CD4-positive, CD25-positive, alpha-beta regulatory T cell (primary cell): ENCODE measurements at places on chromosomes 7 and 10. TPM values are rescaled to one million over a fixed set of nuclear protein-coding genes. Genes with fewer than 3 reads are reported as not detected.

GRCh38 chr10:132166216-132166950, 20.4 kb upstream of the DPYSL4 start:
- no peak overlapping the region for H3K4me3 ChIP-seq
- no peaks in the 10 kb centered on the region for H3K27me3 ChIP-seq
- H3K4me1 ChIP-seq, result peaks cover 13% of the 10 kb centered on the region
- no peaks in the 10 kb centered on the region for H3K36me3 ChIP-seq

DNA sequence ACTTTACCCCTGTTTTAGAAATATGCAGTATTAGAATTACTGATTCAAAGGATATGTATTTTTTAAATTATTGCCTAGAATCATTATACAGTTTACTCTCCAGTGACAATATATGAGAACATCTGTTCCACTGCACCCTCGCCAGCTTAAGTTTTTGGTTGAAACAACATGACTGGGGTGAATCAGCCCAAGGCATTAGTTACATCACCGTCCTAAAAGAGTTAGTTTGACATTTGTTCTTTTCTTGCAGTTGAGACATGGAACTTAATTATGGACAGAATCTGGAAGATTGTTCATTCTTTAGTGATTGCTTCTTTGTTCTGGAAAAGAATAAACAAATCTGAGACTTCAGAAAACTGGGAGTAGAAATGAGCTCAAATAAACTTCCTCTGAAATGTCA, 167.3 kb upstream of the DKK1 start:
- no peak overlapping the region for H3K4me3 ChIP-seq
- no peaks in the 10 kb centered on the region for H3K27me3 ChIP-seq
- H3K4me1 ChIP-seq, result no peaks in the 10 kb centered on the region
- H3K27ac ChIP-seq, result no peak overlapping the region

- no peaks in the 10 kb centered on the region for H3K4me1 ChIP-seq
- H3K27ac ChIP-seq, result no peak overlapping the region
- DNase-seq, result no peak
These were observed 260.5 kb upstream of the AOAH start for GRCh38 chr7:36984710-36985312.

Gene ORAI2
- 14.6 TPM for total RNA-seq

Gene C10orf88
- 9.2 TPM for total RNA-seq

DNA sequence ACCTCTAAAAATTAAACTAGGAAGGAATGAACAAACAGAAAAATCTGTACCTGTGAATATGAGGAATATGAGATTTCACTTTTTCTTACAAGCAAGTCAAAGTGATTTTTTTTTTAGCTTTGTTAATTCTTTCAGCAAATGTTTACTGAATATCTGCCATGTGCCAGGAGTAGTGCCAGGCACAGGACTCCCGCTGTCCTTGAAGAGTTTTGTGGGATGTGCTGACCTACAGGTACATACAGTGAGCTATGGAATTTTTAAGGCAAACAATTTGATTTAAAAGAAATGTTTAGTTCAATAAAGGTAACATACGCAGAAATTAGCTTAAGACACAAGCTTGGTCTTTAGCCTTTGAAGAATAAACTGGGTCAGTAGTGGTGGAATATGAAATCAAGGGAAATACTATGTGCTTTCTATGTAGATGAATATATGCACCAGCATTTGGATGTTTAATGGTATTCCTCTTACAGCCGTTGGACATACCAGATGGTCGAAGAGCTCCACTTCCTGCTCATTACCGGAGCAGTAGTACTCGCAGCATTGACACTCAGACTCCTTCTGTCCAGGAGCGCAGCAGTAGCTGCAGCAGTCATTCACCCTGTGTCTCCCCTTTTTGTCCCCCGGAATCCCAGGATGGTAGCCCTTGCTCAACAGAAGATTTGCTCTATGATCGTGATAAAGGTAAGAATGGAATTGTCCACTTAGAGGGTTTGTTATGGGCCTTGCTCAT, 102.0 kb downstream of the GLCCI1 start:
- no peak for DNase-seq
- H3K27ac ChIP-seq, result no peak overlapping the region
- peaks cover 47% of the 10 kb centered on the region for H3K36me3 ChIP-seq
- H3K27me3 ChIP-seq, result no peaks in the 10 kb centered on the region
- peaks cover 12% of the 10 kb centered on the region for H3K4me1 ChIP-seq
- no peak overlapping the region for H3K4me3 ChIP-seq

Gene SEC31B
- total RNA-seq, result 73.3 TPM

DNA sequence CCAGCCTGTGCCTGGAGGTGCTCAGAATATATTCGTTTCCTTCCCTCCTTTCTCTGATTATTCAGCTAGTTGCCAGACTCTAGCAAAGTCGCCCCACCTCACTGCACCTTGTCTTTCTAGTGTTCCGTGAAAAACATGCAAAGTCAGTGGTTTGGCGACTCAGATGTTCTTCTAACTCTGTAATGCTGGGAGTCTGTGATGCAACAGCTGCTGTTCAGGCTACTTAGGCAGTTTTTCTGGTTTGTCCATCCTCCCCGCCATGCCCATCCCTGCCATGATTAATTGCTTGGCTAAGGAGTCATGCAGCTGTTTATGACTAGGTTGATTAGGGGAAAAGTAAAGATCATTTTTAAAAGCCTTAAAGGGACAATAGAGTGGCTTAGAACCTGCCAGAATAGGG, 99.4 kb downstream of the MTPN start:
- no peak for DNase-seq
- no peaks in the 10 kb centered on the region for H3K4me1 ChIP-seq
- H3K27me3 ChIP-seq, result peaks cover 4% of the 10 kb centered on the region
- H3K36me3 ChIP-seq, result no peaks in the 10 kb centered on the region
- no peak overlapping the region for H3K27ac ChIP-seq
- no peak overlapping the region for H3K4me3 ChIP-seq

Gene STAG3
- 6.2 TPM for total RNA-seq

Gene IKZF1
- total RNA-seq, result 376 TPM

GRCh38 chr10:102613785-102614184, 30.5 kb upstream of the TRIM8 start:
- no peak overlapping the region for H3K4me3 ChIP-seq
- H3K4me1 ChIP-seq, result peaks cover 37% of the 10 kb centered on the region
- H3K27me3 ChIP-seq, result no peaks in the 10 kb centered on the region
- H3K36me3 ChIP-seq, result peaks cover 20% of the 10 kb centered on the region

Gene FFAR4
- total RNA-seq, result not detected

DNA sequence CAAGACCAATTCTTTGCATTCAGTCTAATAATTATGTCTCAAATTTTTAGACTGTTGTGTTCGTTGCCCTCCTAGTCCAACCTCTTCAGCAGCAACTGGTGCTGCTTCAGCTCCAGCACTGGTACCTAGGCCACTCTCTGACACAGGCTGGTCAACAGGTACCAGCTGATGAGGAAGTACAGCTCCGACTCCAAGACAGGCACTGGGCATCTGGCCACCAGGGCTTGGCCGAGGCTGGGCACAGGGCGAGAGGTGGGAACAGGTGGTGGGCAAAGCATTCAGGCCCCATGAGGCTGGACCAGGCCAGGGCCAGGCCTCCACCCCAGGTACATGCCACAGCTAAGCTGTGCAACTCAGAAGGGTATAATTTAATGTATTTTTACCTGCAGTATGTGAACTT, 151.5 kb upstream of the AGR3 start:
- peaks cover 26% of the 10 kb centered on the region for H3K4me1 ChIP-seq
- no peak overlapping the region for H3K27ac ChIP-seq
- H3K36me3 ChIP-seq, result no peaks in the 10 kb centered on the region
- H3K27me3 ChIP-seq, result no peaks in the 10 kb centered on the region
- no peak for DNase-seq
- no peak overlapping the region for H3K4me3 ChIP-seq

DNA sequence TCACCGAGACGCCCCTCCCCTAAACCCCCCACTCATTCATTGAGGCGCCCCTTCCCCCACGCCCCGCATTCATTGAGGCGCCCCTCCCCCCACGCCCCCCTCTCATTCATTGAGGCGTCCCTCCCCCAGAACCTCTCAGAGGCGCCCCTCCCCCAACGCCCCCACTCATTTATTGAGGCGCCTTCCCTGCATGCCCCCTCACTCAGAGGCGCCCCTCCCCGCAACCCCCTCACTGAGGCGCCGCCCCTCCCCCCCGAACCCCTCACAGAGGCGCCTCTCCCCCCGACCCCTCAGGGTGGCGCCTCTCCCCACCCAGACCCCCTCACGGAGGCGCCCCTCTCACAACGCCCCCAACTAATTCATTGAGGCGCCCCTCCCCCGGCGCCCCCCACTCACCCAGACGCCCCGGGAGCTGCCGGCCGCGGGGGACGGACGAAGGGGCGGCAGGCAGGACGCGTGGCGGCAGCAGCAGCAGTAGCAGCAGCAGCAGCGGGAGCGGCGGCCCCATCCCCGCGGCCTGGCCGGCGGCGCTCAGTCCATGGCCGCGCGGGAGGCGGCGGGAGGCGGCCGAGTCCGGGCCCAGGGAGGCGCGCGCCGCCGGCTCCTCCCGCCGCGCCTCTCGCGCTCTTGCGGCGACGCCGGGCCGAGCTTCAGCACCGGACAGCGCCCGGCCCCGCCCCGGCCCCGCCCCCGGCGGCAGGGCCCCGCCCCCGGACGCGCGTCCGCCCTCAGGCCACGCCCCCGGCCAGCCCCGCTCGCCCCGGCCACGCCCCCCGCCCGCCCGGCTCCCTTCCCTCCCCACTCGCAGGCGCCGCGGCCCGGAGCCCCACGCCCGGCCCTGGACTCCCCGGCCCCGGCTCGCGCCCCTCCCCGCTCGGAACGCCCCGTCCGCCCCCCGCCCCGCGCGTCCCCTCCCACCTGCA, at the start of gene PTPRN2:
TSS of gene PTPRN2 (minus strand) at position 662 of the 923 bp plus-strand sequence.
- DNase-seq, result peak; percentile 38
- peaks cover 16% of the 10 kb centered on the region for H3K27me3 ChIP-seq
- H3K4me1 ChIP-seq, result peaks cover 13% of the 10 kb centered on the region
- no peak within 1 kb of the TSS for H3K27ac ChIP-seq

DNA sequence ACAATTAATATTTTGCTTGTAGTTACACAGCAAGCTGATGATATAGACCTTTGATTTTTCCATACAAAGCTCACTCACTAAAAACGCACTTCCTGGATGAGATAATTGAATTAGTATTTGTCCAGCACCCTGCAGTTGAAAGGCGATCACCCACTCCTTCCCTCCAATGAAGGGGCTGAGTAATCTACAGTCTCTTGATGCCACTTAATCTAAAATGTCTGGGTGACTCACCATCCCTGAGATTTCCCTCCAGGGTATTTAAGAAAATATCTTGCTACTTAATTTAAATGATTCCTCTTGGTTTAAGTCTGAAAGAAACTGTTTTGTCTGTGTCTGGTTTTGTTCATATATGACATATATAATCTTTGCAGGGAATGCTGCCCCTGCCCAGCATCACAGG, 515.3 kb downstream of the GRID1 start:
- no peak for DNase-seq
- no peaks in the 10 kb centered on the region for H3K36me3 ChIP-seq
- no peaks in the 10 kb centered on the region for H3K4me1 ChIP-seq
- H3K4me3 ChIP-seq, result no peak overlapping the region

GRCh38 chr10:28680358-28680752, 3.0 kb downstream of the BAMBI start:
- peaks cover 32% of the 10 kb centered on the region for H3K4me1 ChIP-seq
- H3K27me3 ChIP-seq, result peaks cover 42% of the 10 kb centered on the region
- H3K36me3 ChIP-seq, result no peaks in the 10 kb centered on the region
- no peak overlapping the region for H3K27ac ChIP-seq
- H3K4me3 ChIP-seq, result no peak overlapping the region

- no peak within 1 kb of the TSS for H3K4me3 ChIP-seq
- DNase-seq, result no peak
- no peaks in the 10 kb centered on the region for H3K27me3 ChIP-seq
- no peak within 1 kb of the TSS for H3K27ac ChIP-seq
- H3K4me1 ChIP-seq, result no peaks in the 10 kb centered on the region
- H3K36me3 ChIP-seq, result no peaks in the 10 kb centered on the region
These were observed at the start of gene DNAJC12 for GRCh38 chr10:67837541-67838314. TSS of gene DNAJC12 (minus strand) at chr10:67838188. CDS start at chr10:67838011, 177 bp downstream.

Gene ARHGAP22
- 0.42 TPM for total RNA-seq

DNA sequence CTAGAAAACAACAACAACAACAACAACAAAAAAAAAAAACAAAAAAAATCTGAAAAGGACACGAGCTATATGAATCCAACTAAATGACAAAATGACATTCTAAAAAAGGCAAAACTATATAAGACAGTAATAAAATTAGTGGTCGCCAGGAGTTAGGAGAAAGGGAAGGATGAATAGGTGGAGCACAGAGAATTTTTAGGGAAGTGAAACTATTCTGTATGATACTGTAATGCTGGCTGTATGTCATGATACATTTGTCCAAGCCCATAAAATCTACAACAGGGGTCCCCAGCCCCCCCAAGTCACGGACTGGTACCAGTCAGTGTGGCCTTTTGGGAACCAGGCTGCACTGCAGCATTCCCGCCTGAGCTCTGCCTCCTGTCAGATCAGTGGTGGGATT, 2.8 kb upstream of the PUS7 start:
- no peak for DNase-seq
- no peak overlapping the region for H3K4me3 ChIP-seq
- H3K27ac ChIP-seq, result no peak overlapping the region

Gene INMT
- total RNA-seq, result not detected

GRCh38 chr7:155066417-155066950, 3.6 kb upstream of the HTR5A start:
- no peaks in the 10 kb centered on the region for H3K4me1 ChIP-seq
- H3K27me3 ChIP-seq, result peaks cover 2% of the 10 kb centered on the region
- DNase-seq, result no peak
- no peak overlapping the region for H3K4me3 ChIP-seq

Gene CYP2C9
- total RNA-seq, result not detected

Gene TAF6
- 47.1 TPM for total RNA-seq

Gene CAV1
- total RNA-seq, result not detected

DNA sequence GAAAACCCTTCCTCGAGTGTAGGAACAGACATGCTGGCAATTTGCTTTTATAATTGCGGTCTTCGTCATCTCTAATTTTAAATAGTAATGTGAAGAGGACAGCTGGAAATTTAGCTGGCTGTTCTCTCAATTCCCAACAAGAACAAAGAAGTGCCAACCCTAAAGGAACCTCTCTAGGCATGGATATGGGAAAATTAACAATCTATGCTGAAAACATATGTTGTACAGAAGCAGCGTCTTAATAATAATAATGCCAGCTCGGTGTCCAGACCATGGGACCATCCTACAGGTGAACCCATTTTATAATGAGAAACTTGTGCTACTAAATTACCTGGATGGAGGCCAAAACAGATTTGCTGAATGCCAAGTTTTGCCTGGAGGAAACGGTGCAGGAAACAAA, 641.4 kb upstream of the MGMT start:
- H3K36me3 ChIP-seq, result no peaks in the 10 kb centered on the region
- no peaks in the 10 kb centered on the region for H3K27me3 ChIP-seq
- no peaks in the 10 kb centered on the region for H3K4me1 ChIP-seq
- DNase-seq, result no peak

Gene PON3
- not detected for total RNA-seq

DNA sequence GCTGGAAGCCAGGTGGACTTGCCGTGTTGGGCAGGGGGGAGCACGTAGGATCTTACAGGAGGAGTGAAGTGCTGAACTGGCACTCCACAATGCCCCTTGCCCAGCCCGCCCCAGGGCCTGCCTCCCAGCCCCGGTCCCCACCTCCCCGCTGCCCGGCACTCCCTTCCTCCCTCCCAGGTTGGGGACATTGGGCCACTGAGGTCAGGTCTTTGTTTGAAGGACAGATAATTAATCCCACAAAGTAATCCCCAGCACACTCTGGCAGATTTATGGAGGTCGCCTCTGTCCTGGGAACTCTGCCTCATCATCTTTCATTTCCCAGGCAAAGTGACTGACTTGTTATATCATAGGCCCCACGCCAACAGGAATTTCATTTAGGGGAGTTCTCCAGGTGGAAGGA, 122.8 kb downstream of the C10orf105 start:
- no peak overlapping the region for H3K4me3 ChIP-seq
- H3K27me3 ChIP-seq, result no peaks in the 10 kb centered on the region
- no peaks in the 10 kb centered on the region for H3K36me3 ChIP-seq
- H3K27ac ChIP-seq, result no peak overlapping the region
- H3K4me1 ChIP-seq, result no peaks in the 10 kb centered on the region
